ENCODE measurements at places on chromosomes 16 and 17.
A peak's percentile ranks its signal among the peaks of the same experiment; 100 is the strongest.

DNA sequence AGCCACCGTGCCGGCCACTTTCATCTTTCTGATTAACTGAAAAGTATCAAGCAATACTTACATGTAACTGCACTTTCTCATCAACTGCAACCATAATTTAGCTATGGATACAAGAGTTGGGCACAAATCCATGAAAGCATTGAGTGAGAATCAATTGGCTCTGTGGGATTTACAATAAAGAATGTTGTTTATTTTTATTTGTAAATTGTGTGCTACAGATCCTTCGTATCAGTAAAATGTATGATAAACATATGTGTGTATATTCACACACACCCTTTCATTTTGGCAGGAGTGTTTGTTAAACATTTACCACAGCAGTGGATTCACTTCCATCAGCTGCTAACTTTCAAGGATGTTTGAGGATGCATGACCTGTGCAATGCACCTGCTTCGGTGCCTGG is 411.0 kb downstream of the WWOX start:
- DNase-seq, result no peak

GRCh38 chr17:81002409-81003361 is 11.0 kb downstream of the CHMP6 start:
- peak; percentile 66 for DNase-seq

GRCh38 chr17:78986048-78986648 is 6.4 kb upstream of the LGALS3BP start:
- peak; percentile 81 for DNase-seq

- DNase-seq, result no peak
Measured at GRCh38 chr16:75495076-75495674, at the start of gene CHST6. CHST6 (minus strand) TSS chr16:75495441; CDS start chr16:75479828, 15,613 bp downstream.

GRCh38 chr17:39450051-39450450 is 1.0 kb downstream of the MED1 start:
- no peak for DNase-seq

- peak; percentile 97 for DNase-seq
Measured at GRCh38 chr17:1577182-1577581, 14.6 kb upstream of the PITPNA start.

DNA sequence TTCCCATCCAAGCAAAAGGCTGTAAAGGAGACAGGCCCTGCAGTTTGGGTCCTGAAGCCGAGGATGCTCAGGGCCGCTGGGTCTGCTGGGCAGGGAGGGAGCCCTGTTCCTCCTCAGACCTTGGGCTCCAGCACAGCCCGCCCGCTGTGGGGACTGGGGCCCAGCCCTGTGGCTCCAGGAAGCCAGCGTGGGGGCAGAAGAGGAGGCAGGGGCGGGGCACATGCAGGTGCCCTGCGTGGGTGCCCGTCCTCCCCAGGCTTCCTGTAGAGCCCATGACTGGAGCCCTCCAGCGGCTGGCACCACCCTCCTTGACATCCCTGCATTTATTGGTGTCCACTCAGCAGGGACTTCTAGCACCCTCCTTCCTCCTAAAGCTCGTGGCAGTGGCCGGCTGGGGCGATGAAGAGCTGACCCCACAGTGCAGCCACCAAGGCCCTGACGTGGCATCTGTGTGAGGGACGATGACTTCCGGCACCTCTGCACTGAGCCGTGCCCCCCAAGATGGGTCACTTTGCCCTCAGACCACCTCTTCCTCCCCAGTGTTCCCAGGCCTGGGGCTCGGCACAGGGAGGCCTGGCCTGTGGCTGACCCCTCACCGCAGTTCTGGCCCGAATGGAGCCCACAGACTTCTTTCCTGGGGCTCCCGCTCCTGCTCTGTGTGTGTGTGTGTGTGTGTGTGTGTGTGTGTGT is 9.9 kb downstream of the PRSS27 start:
- DNase-seq, result no peak

DNA sequence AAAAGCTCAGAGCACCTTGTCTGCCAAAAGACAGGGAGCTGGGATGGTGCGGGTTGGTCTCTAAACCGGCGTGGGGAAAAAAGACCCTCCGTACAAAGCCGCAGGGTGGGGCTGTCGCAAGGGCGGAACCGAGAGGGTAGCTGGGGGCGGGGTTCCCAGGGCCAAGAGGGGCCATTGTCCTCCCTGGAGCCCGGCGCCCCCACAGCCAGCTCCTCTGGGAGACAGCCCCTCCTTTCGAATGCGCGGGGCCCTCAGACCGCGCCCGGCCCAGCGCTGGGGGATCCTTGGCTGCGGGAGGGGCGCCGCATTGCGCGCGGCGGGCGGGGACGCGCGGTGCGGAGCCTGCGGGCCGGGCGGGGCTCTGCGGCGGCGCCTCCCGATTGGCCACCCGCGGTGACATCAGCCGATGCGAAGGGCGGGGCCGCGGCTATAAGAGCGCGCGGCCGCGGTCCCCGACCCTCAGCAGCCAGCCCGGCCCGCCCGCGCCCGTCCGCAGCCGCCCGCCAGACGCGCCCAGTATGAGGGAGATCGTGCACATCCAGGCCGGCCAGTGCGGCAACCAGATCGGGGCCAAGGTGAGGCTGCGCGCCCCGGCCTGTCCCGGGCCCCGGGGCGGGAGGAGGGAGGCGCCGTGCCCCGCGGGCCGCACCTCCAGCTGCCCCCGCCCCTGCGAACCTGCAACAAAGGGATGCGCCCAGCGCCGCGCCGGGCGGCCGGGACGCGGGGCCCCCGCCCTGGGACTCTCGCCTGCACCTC is at the start of gene TUBB3:
TUBB3 (plus strand) TSS at position 459 of the 756 bp plus-strand sequence; CDS start at position 519, 60 bp downstream.
- peak; percentile 82 for DNase-seq

GRCh38 chr16:22369221-22369811 is 5.1 kb downstream of the CDR2 start:
- DNase-seq, result peak; percentile 84

- DNase-seq, result no peak
Measured at GRCh38 chr16:8727131-8727806, 52.9 kb downstream of the ABAT start.

- peak; percentile 38 for DNase-seq
Measured at GRCh38 chr17:64638552-64639203, 23.4 kb downstream of the SMURF2 start.

GRCh38 chr16:75965504-75966374 is 239.4 kb upstream of the CPHXL start:
- no peak for DNase-seq

DNA sequence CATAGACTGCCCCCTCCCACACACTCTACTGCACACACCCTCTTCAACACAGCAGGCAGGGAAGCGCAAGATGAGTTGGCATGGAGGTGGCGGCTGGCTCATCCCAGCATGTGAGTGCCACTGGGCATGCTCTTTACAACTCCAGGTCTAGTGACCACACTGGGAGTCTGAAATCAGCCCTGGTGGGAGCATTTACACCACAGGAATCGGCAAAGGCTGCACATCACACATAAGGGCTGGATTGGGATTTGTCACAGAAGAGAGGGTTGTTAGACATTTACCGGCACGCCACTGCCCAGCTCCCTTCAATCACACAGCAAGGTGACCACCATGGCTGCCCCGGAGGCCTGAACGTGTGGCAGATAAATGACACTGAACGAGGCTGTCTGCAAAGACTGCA is 49.4 kb downstream of the ENGASE start:
- no peak for DNase-seq

DNA sequence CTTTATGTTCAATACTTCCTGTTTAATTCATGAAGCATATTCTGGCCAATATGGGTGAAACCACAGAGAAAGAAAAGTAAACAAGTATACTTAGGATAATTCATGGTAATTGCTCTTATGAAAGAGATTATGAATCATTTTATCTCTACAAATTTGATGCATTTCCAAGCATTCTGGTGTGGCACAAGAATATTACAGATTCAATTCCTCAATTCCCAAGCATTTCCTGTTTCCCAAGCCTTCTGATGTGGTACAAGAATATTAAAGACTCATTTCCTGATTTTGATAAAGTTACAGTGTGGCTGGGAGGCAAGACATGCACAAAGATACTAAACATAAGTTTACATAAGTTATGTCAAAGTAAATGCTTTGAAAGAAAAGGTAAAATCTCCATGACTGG is 126.1 kb upstream of the NUDT7 start:
- peak; percentile 86 for DNase-seq

DNA sequence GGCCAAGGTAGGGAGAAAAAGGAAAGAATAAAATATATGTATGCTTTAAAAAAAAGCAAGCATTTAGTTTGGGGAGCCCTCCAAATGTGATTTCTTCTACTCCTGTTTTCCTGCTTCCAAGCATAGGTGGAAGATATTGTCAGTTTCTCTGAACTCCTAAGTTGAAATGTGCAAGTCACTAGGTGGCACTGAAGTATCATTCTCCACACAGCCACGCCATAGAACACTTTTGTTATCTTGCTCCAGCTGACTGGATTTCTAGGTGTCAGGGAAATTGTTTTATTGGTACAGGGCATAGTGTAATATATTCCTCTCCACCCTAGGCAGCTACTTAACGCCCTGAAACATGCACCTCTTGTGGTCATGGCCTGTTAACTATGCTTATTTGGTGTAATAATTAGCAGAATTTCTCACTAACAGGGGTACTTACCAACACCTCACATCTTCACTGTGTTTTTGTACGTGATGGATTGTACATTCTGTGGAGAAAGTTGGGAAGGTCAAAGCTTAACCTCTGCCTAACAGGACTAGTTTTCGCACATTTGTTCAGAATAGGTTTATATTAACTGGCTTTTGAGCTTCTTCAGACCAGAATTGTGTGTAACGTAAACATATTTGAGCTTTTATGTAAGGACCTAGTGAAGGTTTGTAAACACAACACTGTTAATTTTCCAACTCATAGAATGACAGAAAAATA is 69.3 kb downstream of the FTO start:
- DNase-seq, result peak; percentile 88

DNA sequence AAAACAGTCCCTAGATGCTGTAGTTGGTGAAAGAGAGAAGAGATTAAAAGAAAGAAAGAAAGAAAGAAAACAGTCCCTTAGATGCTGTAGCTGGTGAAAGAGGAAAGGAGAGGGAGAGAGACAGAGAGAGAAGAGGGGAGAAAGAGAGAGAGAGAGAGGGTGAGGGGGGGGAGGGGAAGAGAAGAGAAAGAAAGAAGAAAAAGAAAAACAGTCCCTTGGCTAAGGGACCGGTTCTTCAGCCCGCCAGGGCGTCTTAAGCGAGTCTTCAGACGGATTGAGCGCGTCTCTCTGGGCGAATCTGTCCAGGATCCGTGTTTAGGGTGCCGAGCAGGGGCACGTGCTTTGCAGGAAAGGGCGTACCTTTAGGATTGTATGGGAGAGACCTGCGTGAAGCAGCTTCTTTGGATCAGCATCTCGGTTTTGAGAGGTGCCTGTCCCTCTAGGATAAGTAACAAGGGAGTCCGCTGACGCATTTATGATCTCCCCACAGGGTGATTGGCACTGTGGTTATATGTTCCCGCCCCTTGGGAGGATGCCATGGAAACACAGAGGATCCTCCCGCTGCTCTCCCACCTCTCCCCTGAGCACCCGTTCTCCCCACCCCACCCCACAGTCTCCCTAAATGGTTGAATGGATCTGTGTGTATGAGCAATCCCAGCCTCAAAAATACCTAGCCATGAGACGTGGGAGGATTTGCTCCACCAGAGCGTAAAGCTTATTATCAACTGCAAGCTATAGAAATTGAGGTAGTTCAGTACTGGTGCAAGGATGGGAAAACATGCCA is 16.7 kb downstream of the GNGT2 start:
- DNase-seq, result peak; percentile 70

DNA sequence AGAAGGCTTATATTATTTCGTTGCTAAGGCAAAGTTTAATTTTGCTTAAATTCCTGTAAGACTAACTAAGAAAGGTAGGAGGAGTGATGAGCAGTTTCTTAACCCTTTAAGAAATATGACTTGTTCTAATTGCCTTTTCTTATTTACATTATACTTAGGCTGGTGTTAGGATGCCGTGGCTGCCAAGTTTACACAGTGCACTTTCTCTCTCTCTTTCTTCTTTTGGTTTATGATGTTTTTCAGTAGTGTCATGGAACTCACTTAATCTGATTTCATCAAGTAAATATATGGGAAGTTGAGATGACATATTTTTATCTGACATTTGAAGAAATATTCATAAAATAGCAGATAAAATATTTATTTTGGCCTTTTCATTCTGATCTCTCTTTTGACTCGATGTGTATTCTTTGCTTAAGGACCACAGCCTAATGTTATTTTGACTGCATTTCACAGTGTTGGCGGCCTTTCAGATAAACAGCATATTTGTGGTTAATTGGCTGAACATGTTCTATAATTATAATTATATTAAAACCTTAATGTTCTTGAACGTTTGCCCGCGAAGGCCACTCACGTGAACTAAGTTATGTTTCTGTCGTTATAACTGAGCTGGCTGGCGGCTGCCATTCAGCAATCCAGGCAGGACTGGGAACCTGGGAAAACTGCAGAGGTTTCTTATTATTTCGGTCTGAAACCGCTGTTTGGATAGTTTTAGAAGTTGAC is 191.6 kb downstream of the WWOX start:
- no peak for DNase-seq

DNA sequence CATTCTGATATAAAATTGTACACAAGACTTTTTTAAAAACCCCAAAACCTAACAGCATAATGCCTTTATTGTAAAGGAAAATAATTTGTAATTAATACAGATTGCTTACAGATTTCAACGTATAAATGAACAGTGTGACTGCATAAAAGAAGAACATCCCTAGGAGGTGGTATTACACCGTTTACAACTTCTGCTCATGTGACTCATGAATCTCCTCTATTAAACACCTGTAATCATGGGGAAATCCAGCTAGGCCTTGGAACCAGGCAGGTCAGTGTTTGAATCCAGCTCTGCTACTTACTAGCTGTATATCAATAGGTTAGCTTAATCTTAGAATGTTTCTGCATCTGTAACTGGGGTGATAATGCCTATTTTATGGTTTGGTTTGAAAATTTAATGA is 15.2 kb downstream of the RABEP1 start:
- no peak for DNase-seq

DNA sequence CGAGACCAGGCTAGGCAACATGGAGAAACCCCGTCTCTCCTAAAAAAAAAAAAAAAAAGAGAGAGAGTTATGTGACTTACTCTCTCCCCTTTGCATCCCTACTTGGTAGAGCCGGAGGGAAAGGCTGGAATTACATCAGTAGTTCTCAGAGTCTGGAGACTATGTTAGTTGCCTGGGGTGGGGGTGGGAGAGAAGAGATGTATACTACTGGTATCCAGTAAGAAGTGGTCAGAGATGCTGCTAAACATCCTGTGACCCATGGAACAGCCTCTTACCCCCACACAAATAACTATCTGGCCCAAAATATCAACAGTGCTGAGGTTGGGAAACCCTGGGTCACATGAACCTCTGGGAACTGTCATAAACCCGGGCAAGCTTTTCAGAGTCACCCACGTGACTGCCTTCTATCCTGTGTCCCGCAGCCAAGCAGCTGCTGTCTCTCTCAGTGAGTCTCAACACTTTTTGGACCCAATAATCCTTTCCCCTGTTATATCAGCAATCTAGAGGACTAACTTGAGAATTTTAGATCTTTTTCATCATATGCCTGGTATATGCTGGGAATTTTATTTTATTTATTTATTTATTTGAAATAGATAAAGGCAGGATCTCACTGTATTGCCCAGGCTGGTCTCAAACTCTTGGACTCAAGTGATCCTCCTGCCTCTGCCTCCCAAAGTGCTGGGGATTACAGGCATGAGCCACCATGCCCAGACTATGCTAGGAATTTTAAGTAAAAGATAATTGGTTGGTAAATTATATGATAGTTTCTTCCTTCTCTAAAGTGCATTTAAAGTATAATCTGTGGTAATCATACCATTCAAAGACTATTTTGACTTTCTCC is 8.7 kb downstream of the EIF1 start:
- peak; percentile 87 for DNase-seq

GRCh38 chr17:76122431-76123190 is 18.4 kb downstream of the FOXJ1 start:
- no peak for DNase-seq

All from fibroblast of pulmonary artery (primary cell).